AG04450 (cell line): ENCODE measurements at places on chromosomes 13 and 19.

GRCh38 chr13:48626726-48627451, 26.8 kb upstream of the CYSLTR2 start:
- DNase-seq, result no peak

DNA sequence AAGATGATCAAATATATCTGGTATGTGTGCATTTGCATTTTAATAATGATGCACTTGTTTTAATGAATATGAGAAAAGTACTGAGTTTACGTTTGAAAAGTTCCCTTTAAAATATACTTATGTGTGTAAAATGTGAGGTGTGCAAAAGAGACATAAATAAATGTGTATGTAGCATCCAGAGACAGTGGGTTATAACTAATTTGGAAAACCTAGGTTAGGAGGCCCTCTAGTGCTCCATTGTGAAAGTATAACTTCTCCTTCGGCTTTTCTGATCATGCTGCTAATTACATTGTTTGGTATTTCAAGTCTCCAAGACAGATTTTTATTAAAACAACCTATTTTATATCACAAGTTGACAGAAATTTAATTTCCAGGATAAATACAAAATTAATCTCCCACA, 30.1 kb downstream of the SCEL start:
- DNase-seq, result no peak

GRCh38 chr19:7395360-7396066, 46.8 kb downstream of the ARHGEF18 start:
- no peak for DNase-seq

DNA sequence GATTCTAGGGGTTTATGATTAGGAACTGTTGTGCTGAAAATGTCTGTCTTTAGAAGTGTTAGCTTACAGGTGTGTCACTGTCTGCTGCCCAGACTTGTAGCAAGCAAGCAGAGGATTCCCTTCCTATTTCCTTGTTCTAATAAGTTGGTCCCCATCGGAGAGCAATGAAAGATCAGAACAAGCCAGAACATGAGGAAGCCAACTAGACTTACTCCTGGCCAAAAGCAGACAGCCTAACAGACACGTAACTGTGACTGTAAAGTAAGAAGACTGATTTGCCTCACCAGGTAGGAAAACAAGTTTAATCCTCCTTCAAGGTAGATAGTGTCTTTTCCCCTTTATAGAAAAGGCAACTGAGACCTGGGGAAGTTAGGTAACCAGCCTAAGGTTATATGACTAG, 12.5 kb downstream of the POLR1D start:
- DNase-seq, result no peak

GRCh38 chr19:13133241-13133870, 15.3 kb downstream of the NACC1 start:
- no peak for DNase-seq

DNA sequence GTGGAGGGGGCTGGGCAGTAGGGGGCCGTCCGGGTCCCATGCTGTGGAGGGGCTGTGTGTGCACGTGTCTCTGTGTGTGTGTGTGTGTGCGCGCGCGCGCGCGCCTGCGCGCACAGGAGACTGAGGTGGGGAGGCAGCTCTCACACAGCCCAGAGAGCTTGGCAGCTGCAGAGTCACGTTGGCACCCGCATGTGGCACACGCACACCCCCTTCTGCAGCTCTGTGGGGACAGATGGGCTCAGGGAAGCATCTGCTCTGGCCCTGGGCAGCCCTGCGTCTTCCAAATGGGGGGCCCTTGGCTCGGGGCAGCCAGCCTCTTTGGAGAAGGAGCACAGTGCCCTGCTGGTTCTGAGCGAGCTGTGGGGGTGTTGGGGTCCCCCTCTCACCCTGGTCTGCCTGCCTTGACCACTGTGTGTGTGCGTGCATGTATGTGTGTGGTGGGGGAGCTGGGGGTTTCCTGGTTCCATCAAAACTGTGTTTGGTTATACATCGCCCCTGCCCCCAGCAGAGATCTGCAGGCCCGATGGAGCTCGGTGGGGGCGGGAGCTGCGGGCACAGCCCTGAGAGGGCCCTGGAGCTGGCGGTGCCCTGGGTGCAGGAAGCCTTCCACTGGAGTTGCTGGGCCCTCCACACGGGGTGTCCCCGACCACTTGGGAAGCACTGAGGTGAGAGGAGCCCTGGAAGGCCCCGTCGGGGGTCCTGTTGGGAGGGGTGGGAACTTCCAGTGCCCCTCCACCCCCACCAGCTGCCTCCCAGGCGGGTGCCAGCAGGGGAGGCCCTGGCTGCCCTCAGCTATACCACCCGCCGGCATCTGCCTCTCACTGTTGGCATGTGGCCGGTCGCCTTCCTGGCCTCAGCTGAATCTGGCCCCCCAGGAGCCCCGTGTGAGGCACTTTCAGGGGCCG, 67.1 kb downstream of the KDM4B start:
- no peak for DNase-seq

DNA sequence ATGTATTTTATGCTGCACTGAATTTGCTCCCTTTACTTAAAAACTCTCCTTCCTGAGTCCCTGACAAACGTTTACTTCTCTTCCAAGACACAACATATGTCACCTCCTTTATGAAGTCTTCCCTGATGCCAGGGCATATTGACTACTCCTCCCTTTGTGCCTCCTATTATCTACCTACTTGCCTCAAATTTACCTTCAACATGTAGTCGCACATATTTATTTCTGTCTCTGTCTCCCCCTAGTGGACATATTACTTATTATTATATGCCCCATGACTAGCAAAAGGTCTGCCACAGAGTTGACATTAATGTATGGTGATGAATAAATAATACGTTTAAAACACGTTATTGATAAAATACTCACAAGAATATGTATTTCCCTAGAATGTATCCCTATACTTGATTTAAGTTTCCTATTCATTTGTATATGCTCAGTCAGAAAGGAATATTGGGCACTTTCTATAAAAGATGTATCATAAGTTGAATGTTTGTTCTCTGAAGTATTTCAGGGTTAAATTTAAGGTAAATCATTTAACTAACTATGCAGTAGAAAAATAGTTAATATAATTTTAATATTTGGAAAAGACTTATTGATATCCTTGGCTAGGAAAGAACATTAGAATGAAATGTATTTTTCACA, 250.3 kb upstream of the ATXN8OS start:
- DNase-seq, result no peak

DNA sequence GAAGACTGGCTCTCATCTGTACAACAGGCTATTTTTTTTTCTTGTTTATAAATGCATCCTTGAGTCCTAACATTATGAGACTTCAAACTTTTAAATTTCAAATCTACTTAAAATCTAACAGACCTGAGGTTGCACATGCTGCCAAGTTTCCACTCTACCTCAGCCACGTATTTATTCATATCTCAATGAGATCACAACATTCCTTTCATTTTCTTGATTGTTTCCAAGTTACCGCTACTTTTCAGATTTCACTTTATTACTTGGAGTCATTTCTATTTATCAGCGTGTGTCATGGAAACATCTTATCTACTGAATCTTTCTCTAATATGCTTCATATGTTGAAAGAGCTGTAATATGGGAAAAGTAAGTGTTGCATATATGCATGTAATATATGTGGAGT, 1257.5 kb upstream of the ATXN8OS start:
- DNase-seq, result no peak

- DNase-seq, result peak; percentile 36
Observed at GRCh38 chr19:50679177-50680125, 30.2 kb downstream of the C19orf81 start.

DNA sequence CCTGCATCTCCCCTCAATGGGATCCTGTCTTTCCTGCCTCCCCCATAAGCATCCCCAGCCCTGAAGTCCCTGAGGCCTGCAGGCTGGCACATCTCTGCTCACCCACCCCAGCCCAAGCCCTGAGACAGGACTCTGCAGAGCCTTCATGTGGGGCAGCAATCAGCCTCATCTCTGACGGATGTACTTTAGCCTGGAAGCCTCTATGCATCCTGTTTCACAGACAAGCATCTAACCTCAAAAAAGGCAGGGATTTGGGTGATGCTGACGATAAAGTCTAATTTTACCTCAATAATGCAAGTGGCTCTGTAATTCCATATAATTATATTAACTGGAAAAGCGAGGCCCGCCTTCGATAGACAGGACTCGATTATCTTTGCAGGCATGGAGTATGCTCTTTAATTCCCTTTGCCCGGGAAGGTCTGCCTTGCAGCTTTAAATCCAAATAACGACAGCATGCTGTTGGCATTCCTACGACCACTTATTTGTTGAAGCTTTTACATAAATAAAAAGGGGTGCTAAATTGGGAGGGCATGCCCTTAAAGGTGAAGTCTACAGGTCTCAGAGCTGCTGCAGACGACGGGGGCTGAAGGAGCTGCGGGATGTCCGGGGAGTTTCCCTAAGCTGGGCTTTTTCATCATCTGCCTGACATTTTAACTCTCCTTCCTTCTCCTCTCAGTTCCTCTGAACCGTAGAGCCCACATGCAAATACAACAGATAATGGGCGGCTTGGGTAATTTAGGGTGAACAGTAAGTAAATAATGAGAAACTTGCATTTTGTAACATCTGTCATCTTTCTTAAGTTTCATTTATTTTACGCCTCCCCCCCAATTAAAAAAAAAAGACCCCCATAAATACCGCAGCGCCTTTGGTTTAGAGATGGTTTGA, 211.5 kb downstream of the URI1 start:
- DNase-seq, result no peak

DNA sequence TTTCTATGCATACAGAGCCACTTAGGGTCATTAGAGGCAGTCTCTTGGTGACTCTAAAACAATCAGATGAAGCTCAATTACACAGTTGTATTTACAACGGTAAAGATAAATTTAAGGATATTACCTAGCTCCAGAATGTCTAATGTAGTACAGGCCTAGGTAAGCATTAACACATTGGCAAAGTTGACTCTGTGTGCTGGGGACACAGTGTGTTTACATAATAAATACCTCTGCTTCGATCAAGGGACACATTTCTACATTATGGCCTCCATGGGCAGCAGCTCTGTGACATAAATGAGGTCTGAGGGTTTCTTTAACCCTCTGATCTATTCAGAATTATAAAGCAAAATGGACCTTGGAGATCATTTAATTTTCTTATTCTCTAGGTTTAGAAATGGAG, 74.7 kb downstream of the SERP2 start:
- no peak for DNase-seq

- no peak for DNase-seq
Observed at GRCh38 chr19:21314676-21315075, 14.5 kb downstream of the ZNF708 start.

DNA sequence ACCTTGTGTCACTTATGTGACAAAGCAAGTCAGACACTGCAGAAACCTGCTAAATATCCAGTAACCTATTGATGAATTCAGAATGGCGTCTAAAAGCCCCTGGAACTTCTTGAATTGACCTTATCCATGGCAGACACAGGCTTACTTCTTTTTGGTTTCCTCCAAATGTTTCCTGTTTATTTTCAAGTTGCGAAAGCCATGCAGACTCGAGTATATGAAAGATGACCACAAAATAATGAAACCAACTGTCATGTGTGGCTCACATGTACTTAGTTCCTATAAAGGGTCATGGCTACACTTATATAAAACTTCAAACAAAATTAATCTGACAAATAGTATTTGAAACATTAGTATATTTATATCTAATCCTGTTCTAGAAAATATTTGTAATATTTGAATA, 113.1 kb upstream of the FNDC3A start:
- DNase-seq, result no peak

DNA sequence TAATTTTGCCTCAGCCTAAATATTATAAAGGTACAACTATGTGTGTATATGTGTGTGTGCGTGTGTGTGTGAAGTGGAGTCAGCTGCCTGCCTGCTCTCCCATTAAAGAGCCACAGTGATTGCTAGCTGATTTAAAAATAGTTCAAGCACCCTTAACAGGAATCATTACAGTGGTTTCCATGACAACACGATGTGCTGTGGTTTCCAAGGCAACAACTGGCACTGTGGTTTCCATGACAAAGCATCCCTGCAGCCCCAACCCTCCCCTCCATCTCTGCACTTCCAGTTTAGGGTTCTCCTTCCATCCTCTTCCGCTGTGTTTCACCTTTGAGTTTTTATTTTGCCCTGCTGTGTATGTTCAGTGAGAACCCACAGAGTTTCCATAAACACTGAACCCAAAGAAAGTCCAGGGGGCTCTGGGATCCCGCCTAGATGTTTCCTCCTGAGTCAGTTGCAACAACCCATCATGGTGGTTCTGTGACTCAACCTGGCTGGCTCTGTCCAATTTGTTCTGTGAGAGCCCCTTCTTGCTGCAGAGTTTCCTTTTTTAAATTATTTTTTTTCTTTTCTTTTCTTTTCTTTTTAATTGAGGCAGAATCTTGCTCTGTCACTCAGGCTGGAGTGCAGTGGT, 7.1 kb upstream of the PNMA8A start:
- DNase-seq, result no peak

- DNase-seq, result no peak
Observed at GRCh38 chr13:108439556-108439955, 170.0 kb downstream of the TNFSF13B start.

GRCh38 chr19:40254714-40255418, 28.4 kb upstream of the CCNP start:
- DNase-seq, result no peak

DNA sequence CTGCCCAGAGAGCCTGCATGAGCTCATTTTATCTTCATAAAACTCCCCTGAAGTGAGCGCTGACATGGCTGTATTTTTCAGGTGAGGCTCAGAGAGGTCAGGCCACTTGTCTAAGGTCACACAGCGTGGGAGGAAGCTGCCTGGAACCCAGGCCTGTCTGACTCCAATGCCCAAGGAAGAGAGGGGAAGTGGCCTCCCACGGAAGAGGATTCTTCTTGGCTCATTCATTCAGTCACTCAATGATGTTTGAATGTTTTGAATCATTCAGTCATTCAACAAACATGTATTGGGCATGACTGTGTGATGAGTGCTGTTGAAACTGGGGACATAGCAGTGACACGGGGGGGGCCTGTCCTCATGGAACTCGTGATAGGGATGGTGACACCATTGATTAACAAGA, 12.0 kb downstream of the ACTL9 start:
- no peak for DNase-seq

DNA sequence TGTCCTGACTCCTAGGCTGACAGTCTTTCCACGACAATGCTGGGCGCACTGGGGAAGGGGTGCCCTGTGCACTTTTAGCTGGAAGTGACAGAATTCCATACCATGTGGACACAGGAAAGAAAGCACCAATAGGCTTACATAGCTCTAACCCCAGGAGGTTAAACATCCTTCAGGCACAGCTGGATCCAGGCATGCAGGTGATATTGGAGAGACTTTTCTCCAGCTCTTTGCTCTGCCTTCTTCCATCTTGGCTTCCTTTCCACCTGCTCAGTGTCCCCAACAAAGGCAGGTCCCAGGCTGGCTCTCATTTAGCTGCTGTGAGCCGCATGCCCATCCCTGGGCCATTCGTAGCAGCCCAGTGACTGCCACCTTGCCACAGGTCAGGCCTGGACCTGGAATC, 61.1 kb upstream of the LDLR start:
- DNase-seq, result no peak

- DNase-seq, result peak; percentile 88
Observed at GRCh38 chr13:21069561-21070004, 8.2 kb upstream of the LATS2 start.
